ENCODE measurements at places on chromosomes 5 and 9. TPM values are rescaled to one million over a fixed set of nuclear protein-coding genes. Genes with fewer than 3 reads are reported as not detected.

Gene PCDHB14
- 0.11 TPM for total RNA-seq

Gene INSYN2B
- total RNA-seq: 11.2 TPM

Gene CCNJL
- 0.12 TPM for total RNA-seq

Gene UBE2QL1
- total RNA-seq: 0.11 TPM

Gene F2RL1
- total RNA-seq: 62.0 TPM

Gene ARID3C
- total RNA-seq: 0.22 TPM

Gene TRMO
- 18.8 TPM for total RNA-seq

Gene CACFD1
- 9.4 TPM for total RNA-seq

Gene PSAT1
- 176 TPM for total RNA-seq

Gene ELOVL7
- total RNA-seq: under 0.01 TPM

Gene SLC36A2
- total RNA-seq: not detected

Gene GCNT4
- total RNA-seq: 1.4 TPM

Gene TXNDC8
- total RNA-seq: not detected

Gene TIGD6
- total RNA-seq: 6.3 TPM

Gene TAF1L
- under 0.01 TPM for total RNA-seq

Gene CDH9
- total RNA-seq: not detected

Gene ZNF474
- 0.11 TPM for total RNA-seq

Gene RBM18
- 8.2 TPM for total RNA-seq

Gene SLC6A3
- not detected for total RNA-seq

Gene NAIP
- 4.1 TPM for total RNA-seq

Gene COL5A1
- 238 TPM for total RNA-seq

Gene FGF10
- total RNA-seq: 0.89 TPM

Gene ACTBL2
- 0.11 TPM for total RNA-seq

Gene LHX3
- not detected for total RNA-seq

Gene SEMA6A
- total RNA-seq: 0.12 TPM

Gene KIF12
- total RNA-seq: not detected

Gene SPATA31E1
- under 0.01 TPM for total RNA-seq

Gene PCDHB7
- total RNA-seq: 0.11 TPM

Gene ARSB
- 10.5 TPM for total RNA-seq

Gene PCDHB1
- not detected for total RNA-seq

Gene FOXI1
- total RNA-seq: not detected

Gene IFNA2
- total RNA-seq: not detected

Gene PRXL2C
- 12.9 TPM for total RNA-seq

Gene FRRS1L
- 2.5 TPM for total RNA-seq

Gene MEGF10
- 0.22 TPM for total RNA-seq

Gene SLC6A19
- not detected for total RNA-seq

Gene PDZD2
- 0.44 TPM for total RNA-seq

Gene SCGB3A2
- not detected for total RNA-seq

Gene TEK
- total RNA-seq: 3.6 TPM

Gene CDC25C
- 22.4 TPM for total RNA-seq

Gene CTXN3
- not detected for total RNA-seq

Gene NFX1
- 25.2 TPM for total RNA-seq

Gene SH3GL2
- total RNA-seq: 0.50 TPM

Gene INSL6
- total RNA-seq: not detected

Gene GPR150
- 0.33 TPM for total RNA-seq

Gene ENTREP1
- total RNA-seq: not detected

Gene TMC1
- 2.1 TPM for total RNA-seq

Gene ANKDD1B
- total RNA-seq: 0.62 TPM

Gene SUSD1
- 21.2 TPM for total RNA-seq

Gene SLC34A3
- total RNA-seq: not detected

Gene FAM81B
- not detected for total RNA-seq

Gene RABL6
- total RNA-seq: 87.5 TPM

Gene CBY3
- total RNA-seq: not detected

Gene TIMD4
- total RNA-seq: not detected

Gene PCAT7
- total RNA-seq: not detected

Gene KCNMB1
- total RNA-seq: under 0.01 TPM

Gene IFNA21
- total RNA-seq: not detected

Gene FYB1
- 0.12 TPM for total RNA-seq

Gene TAS2R1
- total RNA-seq: not detected

Measured in uterine smooth muscle cell (primary cell).